ENCODE measurements at places on chromosomes 16 and 17. TPM values are rescaled to one million over a fixed set of nuclear protein-coding genes. Genes with fewer than 3 reads are reported as not detected.

DNA sequence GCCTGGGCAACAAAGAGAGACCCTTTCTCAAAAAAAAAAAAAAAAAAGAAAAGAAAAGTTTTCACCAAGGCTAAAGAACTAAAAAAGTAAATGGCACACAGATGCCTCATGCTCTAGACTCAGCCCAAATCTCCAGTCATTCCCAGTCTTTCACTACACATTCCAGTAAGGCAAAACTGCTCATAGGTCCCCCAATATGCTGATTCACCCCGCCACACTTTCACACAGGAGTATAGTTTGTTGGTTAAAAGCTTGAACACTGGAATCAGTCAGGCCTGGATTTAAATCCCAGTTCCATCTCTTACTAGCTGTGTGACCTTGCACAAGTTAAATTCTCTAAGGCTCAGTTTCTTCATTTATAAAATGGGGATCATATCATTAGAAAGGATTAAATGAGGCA is 1.9 kb downstream of the PIGS start:
- DNase-seq = no peak

- DNase-seq = no peak
Measured at GRCh38 chr16:8998108-8998507, 34.4 kb upstream of the USP7 start.

DNA sequence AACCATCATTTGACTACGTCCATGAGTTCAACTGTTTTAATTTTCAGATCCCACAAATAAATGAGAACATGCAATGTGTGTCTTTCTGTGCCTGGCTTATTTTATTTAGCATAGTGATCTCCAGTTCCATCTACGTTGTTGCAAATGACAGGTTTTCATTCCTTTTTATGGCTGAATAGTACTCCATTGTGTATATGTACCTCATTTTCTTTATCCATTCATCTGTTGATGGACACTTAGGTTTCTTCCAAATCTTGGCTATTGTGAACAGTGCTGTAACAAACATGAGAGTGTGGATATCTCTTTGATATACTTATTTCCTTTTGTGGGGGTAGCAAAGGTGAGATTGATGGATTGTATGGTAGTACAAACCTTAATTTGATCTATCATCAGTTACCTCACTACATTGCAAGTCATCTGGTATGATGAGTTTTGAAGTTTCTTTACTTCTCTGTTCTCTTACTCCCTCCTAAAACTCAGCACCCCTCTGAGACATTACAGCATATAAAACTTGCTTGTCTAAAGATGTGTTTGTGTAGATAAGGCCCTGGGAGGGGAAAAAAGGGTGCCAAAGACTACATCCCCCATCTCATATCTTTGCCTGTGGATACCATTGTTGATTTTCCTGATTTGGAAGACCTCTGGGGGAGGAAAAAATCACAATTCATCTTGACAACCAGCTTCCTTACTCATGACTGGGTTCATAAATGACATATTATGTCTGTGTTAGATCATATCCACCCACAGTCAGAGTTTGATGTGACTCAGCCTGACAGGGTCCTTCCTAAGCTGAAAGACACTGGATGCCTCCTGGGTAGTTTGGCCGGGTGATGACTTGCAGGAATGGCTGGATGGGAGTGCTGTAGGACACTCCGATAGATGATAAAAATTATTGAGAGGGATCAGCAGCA is 47.6 kb downstream of the ABCA9 start:
- no peak for DNase-seq

GRCh38 chr17:21296097-21297025 is 11.8 kb downstream of the MAP2K3 start:
- no peak for DNase-seq

- DNase-seq = no peak
Measured at GRCh38 chr16:29756654-29757053, 10.9 kb upstream of the C16orf54 start.

DNA sequence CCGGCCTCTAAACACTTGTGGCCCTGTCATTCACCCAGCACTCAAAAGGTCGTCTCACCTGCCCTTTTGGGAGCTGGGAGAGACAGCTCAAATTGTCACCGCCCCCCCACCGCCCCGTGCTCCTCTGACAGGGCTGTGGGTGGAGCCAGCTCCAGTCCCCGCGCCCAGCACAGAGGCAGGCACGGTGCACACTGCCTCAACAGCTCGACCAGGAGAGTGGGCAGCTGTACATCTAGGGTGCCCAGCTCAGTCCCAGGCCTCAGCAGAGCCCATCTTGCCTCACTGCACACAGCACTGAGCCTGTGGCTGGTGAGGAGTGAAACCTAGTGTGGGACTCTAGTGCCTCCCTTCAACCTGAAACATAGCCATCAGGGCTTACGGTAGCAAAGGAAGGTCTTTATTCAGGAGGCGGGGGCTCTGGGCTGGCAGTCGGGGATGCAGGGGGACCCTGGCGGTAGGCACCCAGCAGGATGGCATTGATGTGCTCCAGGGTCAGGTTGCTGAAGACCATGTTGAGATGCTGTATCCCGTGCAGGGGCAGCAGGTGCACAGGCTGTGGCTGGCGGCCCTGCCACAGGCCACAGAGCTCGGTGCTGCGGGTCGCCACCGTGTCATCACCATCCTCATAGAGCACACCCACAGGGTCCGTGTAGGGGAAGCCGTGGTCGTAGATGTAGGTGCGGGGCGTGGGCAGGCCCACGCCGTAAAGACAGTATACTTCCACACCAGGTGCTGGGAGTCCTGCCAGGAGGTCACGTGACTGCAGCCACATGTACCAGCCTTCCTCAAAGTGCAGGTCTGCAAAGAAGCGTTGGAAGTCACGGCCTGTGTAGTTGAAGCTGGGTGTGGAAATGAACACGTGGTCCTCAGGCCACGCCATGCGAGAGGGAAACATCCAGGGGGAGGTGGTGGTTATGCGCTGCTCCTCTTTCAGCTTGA is 3.1 kb upstream of the PSMB10 start:
- DNase-seq = peak; percentile 63

The EIF3CL gene
- total RNA-seq = 249 TPM

The MAZ gene
- total RNA-seq = 711 TPM

The LPO gene
- total RNA-seq = under 0.01 TPM

The TBC1D16 gene
- 14.0 TPM for total RNA-seq
